ENCODE measurements at places on chromosomes 2 and 18.

DNA sequence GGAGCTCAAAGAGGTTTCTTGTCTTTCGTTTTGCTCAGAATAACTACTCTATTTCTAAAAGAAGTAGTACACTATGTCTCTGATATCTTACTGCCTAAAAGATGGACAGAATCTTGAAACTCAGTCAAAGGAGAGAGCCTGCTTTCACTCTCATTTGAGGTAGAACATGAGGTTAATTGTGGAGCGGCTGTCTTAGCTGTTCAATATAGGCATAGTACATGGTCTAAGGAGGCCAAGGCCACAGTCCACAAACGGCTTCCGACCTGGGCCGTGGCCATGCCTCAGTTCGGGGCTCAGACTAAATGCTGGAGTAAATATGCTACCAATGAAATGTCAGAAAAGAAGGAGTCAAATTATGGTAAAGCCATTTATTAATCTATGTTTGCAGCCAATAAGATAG lies 185.8 kb upstream of the ACAA2 start:
- DNase-seq: no peak

DNA sequence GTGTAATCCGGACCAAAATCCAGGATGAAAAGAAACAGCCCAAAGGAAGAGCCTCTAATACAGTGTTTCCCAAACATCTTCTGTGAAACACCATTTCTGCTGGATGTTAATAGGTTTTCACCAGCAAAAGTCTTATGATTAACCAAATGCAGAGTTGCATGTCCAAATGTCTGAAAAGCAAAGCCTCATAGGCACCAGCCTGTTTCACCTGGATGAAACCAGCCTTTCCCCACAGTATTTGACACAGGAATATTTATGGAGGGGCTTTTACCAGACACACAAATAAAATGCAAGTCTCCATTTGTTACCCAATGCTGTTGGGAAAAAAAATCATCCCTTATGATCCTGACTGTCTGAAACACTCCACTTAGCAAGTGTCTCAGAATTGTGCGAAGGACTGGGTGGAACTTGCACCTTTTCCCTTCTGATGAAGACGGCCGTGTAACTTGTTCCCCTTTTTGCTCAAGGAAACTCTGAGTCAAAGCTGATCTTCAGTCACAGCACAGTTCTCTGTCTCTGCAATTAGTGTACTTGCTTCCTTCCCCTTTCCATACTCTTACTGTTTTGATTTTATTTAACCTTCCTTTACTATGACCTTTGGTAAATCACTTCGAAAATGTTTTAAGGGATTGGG lies 70.3 kb upstream of the IL1R2 start:
- peak; percentile 89 for DNase-seq

- DNase-seq: no peak
These were observed 346 bp upstream of the VRK2 start for GRCh38 chr2:58046335-58046584.

DNA sequence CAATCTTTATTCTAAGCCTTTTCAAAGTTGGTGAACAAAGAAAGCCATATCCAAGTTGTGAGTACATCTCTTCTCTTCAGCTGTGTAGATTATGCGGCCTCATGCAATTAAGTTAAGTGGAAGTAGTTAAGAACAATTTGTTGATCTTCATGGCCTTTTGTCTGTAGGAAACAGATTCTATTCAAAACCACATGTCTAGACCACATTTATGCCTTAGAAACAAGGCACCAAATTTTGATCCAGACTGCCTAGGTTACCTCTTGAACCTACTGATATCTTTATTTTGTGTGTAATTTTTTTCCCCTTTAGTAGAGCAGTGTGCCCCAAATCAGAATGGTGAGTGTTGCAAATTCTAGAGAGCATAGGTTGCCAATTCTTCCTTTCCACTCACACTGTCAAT lies 101.6 kb upstream of the CERS6 start:
- peak; percentile 51 for DNase-seq

DNA sequence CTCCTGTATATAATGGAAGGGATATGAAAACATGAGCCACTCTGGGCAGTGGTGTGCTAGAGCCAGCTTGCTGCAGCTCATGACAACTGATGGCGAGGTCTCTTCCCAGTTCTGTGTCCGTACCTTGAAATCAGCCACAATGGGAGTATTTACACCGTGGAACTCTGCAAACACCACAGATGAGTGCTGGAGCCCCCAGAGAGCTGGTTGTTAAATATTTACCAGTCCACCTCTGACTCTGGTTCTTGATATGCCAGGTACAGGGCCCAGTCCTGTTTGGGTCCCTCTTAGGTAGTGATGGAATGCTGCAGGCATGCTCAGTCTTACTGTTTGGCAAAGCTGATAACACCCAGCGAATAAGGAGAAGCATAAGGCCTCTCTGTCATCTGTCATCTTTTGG lies 116.1 kb upstream of the GLI2 start:
- no peak for DNase-seq

GRCh38 chr18:79624356-79625170 lies 55.0 kb upstream of the CTDP1 start:
- peak; percentile 73 for DNase-seq

GRCh38 chr2:189096769-189097447 lies 82.7 kb downstream of the COL5A2 start:
- no peak for DNase-seq

- DNase-seq: no peak
These were observed 86.9 kb downstream of the SLC25A12 start for GRCh38 chr2:171807119-171807518.

DNA sequence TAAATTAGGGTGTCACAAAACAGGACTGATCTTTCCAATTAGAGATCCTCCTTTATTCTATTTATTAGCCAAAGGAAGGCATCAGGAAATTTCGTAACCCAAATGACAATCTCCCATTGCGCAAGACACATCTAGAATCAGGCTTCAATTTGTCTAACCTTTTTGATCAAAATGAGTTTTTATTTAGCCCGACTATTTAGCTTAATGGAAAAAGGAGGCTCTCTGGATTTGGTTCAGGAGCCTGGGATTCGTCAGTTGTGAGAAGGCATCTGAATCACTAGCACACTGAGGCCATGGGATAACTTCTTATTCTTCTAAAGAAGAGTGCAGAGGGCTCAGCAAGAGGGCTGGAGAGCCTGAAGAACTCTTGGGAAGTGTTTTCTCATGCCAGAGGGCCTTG lies 332.1 kb upstream of the ETAA1 start:
- DNase-seq: no peak

DNA sequence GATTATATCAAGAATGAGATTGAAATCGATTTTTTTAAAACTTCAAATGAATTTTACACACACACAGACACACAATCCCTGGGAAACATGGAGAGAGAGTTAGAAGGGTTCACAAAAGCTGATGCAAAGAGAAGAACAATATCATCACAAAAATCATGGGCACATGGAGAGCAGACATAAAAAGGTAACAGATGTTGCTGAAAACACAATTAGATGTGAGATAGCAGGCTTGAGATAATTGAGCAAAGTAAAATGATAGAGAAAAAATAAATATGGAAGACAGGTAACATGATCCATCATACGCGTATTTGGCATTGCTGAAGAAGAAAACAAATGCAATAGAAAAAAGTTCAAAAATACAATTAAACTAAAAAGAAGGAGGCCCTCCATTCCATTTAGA lies 11.6 kb upstream of the B4GALT6 start:
- DNase-seq: no peak

DNA sequence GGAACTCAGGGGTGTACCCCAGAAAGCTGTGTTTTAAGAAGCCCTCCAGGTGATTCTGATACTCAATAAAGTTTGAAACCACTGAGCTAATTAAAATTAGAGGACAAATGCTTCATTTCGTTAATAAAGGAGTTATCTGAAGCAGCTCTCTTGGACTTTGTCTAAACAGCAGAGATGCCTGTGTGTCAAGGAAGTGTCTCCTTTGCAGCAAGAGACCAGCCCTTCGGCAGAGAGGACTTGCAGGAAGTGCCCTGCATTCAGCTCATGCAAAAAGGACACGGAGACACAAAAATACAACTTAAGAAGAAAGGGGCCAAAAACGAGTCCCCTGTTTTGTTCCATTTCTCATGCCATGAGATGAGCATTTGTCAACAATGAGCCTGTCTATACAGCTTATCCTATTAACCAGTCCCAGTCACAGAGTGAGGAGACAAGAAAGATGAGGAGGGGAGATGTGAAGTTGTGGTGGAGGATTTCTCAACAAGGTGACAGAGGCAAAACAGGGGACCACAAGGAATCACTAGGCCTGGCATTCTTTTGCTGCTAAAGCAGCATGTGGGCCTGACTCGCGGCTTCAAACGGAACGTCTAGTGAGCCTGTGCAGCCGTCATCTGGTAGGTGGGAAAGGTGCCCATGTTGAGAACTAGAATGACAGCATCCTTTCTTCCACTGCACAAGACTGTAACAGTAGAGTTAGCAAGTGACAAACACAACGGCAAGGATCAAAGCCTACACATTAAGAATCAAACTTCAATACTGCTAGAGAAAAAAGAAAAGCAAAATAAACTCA lies 152.3 kb downstream of the ANTXR1 start:
- DNase-seq: no peak

DNA sequence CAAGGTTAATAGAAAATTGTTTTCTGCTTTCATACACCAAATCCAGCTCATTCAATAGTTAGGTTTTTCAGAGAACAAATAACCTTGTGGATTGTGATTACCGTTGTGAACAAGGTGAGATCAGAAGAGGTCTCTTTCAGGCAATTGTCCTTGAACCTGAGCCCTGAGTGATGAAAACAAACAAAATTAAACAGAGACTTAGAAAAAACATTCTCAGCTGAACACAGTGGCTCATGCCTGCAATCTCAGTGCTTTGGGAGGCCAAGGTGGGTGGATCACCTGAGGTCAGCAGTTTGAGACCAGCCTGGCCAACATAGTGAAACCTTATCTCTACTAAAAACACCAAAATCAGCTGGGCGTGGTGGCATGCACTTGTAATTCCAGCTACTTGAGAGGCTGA lies 68.1 kb downstream of the HNMT start:
- DNase-seq: no peak

GRCh38 chr18:79380816-79381806 lies 14.6 kb upstream of the NFATC1 start:
- peak; percentile 60 for DNase-seq

DNA sequence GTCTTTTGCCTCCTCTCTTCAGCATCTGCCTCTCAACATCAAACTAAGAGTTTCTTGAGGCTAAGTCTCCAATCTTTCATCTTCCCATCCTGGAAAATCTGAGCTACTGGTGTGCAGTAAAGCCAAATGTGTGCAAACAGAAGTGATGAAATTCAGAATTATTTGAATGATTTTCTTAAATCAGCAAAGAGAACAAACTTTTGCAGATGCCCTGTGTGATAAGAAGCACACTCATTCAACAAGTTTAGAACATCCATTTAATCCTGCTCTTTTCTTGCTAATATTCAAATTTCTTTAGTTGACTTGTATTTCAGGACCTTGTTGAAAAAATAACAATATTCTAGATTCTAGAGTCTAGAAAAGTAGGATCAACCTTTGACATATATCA lies 1374.9 kb upstream of the CELF4 start:
- no peak for DNase-seq

DNA sequence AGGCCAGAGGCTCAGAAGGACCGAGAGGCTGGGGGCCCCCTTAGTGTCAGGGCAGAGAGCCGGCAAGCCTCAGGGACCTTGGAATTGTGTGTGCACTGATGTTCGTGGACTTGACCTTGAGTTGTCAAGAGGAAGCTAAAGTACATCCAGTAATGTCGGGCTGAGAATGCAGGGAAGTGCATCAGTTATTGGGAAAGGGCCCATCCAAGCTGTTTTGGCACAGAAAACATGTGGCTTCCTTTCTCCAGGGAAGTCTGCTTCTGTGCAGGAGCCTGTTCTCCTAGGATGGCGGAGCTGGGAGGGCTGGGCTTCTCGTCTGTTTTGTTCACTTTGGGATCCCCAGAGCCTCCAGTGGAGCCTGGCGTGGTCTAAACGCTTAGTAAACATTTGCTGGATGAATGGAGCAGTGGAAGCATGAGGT lies 23.7 kb downstream of the ATOH8 start:
- DNase-seq: no peak

DNA sequence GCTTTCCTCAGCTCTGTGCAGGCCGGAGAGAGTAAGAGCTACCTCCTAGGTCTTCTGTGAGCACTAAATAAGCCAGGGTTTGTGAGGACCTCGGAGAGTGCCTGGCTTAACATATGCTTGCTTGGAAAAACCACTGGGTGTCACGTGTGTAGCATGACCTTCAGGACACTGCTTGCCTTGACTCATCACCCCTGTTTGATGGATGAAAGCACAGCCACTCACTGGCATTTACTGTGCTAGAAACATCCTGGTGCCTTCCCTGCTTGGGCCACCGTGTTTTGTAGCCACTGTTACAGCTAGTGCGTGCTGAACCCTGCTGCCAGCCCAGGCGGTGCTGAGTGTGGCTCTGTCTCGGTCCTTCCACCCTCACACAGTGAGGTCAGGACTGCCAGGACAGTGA lies 34.8 kb upstream of the ITM2C start:
- DNase-seq: no peak

DNA sequence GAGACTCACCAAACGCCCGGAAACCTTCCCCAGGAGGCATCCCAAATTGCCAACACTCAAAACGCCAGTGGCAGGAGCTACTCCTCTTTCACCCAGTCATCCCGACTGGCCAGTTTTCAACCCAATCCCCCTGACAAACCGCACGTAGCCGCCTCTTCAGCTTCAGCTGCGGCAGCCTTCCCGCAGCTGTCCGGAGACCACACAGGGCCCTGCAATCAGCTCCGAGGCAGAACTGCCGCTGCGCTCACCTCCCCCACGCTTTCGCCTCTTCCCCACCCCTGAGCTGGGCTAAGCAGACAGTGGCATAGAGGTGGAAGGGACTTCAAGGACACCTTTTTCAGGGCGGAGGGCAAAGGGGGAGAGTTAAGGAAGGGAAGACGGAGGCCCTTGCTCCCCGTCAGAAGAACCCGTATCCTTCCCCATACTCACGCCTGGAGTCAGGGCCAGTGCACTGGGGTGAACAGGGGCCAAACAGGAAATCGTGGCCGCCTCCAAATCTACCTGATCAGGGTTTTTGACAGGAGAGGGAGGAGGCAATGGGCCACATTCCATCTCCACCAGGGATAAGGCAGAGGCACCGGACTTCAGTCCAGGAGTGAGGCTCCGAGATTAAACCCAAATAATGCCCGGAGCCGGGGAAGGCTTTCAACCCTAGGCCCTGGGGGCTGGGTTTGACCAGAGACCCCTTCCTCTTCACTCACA lies 16.9 kb downstream of the CYP26B1 start:
- no peak for DNase-seq

DNA sequence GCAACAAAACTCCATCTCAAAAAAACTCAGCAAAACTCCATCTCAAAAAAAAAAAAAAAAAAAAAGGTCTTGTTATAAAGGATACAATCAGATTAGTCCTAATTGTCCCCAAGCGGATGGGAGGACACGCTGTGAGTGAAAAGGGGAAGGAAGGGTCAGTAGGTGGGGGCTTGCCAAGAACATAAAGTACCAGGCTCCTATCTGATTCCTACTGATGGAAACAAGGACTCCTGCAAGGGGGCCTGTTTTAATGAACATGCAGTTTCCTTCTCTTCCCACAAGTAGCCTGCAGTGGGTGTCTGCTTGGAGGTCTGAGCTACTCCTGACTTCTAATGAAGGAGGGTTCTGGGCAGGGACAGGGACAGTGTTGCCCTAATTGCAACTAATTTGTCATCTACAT lies 7.9 kb downstream of the SCG2 start:
- DNase-seq: peak; percentile 2

- peak; percentile 15 for DNase-seq
These were observed 2.4 kb downstream of the EPAS1 start for GRCh38 chr2:46299365-46300263.

GRCh38 chr18:10245846-10246175 lies 208.6 kb upstream of the APCDD1 start:
- no peak for DNase-seq

GRCh38 chr2:112301171-112301584 lies 25.8 kb downstream of the ZC3H6 start:
- no peak for DNase-seq

GRCh38 chr2:67865917-67866316 lies 196.9 kb downstream of the C1D start:
- DNase-seq: no peak

GRCh38 chr18:54783139-54783538 lies 45.1 kb upstream of the RAB27B start:
- no peak for DNase-seq

Data from KBM-7 (cell line).